Myocyte (in vitro differentiated cells): ENCODE measurements at places on chromosomes 2 and 18.

GRCh38 chr2:144421606-144422510 is 98.1 kb downstream of the ZEB2 start:
- DNase-seq, result no peak

GRCh38 chr2:57881998-57882888 is 164.4 kb upstream of the VRK2 start:
- peak; percentile 70 for DNase-seq

- DNase-seq, result no peak
Measured at GRCh38 chr2:239519089-239519920, 118.5 kb upstream of the HDAC4 start.

DNA sequence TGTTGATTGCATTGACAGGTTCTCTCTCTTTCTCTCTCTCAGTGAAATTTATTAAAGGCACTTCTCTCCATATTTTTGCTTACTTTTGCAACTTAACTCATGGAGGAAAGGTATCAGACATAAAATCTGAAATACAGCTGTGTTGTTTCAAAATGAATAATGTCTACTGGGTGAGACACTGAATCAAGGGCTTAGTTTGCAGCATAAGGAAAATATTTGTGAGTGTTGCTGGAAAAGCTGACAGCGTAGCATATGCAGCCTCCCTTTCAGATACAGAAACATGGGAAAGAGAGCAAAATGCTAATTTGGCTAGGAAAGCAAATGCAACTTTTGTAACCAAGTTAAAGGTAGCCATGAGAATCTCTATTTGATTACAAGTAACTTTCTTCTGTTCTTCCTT is 81.5 kb upstream of the COL3A1 start:
- DNase-seq, result no peak

- no peak for DNase-seq
Measured at GRCh38 chr2:179939259-179939658, 67.8 kb downstream of the CWC22 start.

GRCh38 chr2:13616059-13616458 is 899.3 kb downstream of the TRIB2 start:
- no peak for DNase-seq

DNA sequence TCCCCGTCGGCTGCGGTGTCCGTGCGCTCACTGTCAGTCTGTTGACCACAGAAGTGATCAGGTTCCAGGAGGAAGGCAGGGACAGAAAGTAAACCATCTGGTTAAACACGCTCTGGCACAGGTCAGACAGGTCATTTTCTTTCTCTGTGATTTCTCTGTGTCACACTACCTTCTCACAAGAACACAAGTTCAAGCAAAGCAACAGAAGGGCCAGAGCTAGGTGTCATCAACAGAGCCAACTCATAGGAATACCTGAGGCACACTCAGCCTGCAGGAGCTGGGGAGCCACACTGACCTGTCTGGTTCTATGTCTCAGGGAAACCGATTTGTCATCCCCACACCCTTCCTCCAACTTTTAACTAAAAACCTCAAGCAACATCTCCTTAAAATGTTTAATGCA is 115.1 kb upstream of the ZBTB14 start:
- no peak for DNase-seq

- peak; percentile 50 for DNase-seq
Measured at GRCh38 chr18:47100212-47100831, 50.0 kb downstream of the HDHD2 start.

DNA sequence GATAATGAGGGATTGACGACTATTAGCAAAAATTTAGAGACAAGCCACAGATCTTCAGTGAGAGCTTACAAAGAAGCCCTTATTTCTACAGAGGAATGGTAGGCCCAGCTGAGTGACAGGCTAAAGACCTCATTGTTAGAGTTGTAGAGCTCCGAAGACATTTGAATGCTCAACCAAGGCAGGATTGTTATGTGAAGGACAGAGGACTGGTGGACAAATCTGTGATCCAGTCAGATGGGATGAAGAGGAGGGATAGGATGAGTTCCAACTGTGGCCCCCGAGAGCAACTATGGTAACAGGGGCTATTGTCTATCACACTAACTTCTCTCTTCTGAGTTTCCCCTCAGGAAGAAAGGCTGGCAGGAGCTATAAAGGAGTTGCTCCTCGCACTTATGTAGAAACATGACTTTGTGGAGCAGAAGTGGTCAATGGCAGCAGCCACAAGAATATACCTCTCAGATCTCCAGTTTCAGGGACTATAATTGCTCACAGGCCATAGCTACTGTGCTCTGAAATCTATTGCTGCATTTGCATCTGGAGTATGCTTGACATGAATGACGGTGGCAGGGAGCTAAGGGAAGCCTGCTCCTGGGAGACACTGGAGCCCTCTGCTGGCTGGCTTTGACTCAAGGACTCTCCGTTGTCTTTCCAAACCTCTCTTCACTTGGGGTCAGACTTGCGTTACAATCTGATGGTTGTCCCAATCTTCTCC is 50.3 kb upstream of the GREB1L start:
- DNase-seq, result peak; percentile 71

DNA sequence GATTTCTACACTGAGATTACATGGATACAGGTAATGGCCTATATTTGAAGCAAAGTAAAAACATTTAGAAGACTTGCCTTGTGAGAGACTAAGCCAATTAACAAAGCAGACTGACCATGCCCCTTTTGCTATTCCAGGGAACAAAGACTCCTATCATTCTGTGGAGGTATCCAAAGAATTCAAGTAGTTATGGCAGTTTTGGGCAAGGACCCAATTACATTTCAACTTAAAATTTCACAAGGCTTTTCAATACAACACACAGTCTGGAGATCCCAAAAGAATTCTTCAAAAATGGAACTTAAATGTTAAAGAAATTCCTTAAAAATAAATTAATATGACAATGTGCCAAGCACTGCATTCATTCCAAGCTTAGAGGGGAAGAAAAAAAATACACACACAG is 109.2 kb upstream of the CHRNA1 start:
- DNase-seq, result no peak

DNA sequence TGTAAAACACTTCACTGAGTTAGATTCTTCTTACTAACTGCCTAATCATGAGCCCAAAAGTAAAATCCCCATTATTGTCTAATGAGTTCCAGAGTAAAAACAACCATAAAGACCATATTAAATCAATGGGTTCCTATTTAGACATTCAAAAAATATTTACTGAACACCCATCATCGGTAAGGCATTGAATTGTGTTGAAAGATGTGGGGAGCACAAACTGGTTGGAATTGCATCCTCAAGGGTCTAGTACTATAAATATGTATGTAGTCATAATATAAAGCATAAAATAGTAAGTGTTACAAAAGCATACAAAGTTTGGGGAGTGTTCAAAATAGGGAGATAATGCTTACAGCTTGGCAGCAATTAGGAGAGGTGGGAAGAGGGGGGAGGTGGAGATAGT is 3.0 kb upstream of the MARCHF4 start:
- DNase-seq, result no peak

DNA sequence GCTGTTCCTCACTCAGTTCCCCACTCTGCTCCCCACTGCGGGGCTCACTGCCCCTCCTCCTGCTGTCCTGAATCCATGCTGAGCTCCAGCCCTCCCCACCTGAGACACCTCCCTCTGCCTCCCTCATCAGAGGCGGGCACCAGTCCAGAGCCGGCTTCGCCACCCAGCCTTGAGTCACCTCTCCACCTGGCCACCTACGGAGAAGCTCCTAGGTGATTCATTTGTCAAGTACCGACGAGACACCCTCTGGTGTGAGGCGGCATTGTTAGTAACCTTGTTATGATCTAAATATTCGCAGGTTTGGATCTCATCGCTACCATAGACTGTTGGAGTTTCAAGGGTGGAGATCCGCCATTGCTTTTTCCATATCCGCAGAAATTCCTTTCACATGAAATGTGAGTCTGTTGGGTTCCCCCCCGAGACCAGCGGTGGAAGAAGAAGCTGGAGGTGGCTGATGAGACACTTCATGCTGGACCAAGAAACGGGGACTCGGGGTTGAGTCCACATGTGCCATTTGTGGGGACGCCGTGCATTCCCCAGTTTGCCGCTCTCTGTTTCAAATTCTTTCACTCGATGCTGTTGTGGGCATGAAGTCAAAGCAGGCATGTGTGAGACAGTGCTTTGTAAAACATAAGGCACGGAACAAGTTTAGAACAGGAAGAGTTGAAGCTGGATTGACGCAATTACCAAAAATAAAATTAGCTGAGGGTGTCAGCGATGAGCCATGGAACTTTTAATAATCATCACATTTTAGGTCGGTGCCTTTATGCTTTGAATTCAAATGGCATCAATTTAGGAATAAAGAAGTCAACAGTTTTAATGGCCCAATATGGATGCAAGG is 259.8 kb upstream of the HDAC4 start:
- DNase-seq, result no peak

- DNase-seq, result no peak
Measured at GRCh38 chr2:37885329-37885993, 39.6 kb upstream of the RMDN2 start.

- peak; percentile 0 for DNase-seq
Measured at GRCh38 chr2:124264551-124265091, 239.5 kb downstream of the CNTNAP5 start.

DNA sequence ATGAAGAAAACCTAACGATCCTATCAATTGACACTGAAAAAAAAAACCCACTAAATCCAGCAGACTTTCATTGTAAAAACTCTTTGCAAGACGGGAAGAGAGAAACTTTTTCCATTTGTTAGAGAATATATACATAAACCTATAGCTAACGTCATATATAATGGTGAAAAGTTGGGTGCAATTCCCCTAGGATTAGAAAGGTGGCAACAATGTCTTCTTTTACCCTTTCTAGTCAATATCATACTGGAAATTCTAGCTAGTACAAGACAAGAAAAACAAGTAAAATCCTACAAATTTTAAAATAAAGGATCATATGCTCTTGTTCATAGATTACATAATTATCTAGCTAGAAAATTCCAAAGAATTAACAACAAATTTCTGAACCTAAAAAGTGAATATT is 1596.5 kb upstream of the LRRTM1 start:
- DNase-seq, result no peak

GRCh38 chr18:72180689-72181088 is 363.5 kb downstream of the CBLN2 start:
- no peak for DNase-seq

DNA sequence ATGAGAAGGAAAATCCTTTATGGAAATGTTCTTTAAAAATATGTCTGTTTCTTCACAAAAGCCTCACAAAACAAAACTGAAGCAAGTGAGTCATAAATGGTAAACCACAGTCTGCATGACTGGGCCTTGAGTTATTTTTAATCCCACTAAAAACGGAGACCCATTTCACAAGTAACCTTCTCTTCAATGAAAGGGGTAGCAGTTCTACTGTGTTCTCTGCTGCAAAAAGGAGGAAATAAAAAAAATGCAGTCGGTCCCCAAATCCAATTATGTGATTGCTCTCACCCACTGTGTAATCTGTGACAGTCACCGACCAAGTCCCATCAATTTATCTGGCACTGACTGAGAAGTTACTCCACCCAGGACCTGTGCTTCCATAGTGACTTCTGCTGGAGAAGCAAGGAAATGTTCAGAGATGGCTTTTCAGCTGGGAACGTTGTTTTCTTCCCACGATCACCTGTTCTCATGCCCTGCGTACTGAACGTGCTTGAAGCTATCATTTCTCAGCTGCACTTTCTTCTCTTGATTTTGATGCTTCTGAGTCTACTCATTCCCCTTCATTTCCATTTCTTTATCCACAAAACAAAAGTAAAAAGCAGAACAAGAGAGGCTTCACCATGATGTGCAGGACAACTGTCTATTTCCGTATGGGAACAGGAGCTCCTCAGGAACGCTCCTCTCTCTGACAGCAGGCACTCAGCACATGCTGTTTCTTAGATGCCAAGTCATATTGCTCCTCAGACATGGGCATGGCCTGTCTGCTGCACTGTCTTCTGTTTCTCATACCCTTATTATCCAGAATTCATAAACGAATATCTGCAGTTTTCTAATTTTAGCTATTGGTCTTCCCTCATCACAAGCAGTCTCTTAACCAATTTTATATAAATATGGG is 80.0 kb upstream of the TMEM200C start:
- DNase-seq, result no peak

DNA sequence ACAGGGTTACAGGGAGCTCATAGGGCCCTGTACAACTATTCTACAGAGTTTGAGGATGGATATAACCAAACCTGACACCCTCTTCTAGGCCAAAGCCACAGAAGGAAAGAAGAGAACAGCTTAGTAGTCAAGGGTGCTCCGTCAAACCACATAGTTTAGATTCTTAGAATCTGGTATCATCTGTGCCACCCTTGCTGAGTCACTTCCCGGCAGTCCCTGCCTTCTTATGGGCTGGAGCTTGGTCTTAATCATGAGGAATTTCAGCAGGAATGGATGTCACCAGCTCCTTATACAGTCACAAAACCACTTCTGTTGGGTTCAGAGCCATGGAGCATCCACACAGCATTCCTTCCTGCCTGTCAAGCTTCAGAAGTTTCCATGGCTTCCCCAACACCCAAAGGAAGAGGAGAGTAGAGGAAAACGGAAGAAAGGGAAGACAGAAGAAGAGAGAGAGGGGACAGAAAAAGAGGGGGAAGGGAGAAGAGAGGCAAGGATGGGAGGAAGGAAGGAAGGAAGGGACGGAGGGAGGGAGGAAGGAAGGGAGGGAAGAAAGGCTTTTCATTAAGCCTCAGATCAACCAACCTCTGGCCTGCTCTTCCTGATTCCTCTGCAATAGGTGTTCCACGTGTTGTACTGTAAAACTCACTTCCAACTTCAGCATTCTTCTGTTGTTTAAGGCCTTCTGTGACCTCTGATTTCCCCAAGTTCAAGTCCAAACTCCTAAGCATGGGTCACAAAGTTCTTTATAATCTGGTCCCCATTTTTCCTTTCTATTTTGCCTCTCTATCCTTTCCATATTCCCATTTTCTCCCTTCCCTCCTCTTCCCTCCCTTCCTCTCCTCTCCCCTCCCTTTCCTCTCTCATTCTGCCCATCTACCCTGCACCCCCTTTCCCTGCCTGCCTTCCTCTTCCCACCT is 246.1 kb upstream of the TNP1 start:
- peak; percentile 93 for DNase-seq

DNA sequence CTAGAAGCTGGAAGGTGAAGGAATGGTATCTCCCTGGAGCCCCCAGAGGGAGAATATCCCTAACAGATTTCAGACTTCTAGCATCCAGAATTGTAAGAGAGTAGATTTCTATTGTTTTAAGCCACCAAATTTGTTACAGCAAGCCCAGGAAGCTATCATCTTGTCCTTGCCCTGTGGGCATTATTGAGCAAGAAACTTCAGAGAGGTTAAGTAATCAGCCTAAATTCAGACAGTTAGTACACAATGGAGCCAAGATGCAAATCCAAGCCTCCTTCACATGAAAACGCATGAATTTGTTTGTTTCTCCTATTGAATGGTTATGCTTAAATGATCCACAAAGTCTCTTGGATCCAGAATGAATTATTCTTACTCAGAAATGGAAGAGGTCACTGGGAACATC is 55.2 kb upstream of the TRIB2 start:
- DNase-seq, result no peak

- no peak for DNase-seq
Measured at GRCh38 chr2:64987956-64988419, 1.2 kb upstream of the SLC1A4 start.

GRCh38 chr2:80822999-80823398 is 518.4 kb upstream of the LRRTM1 start:
- no peak for DNase-seq

GRCh38 chr2:2101924-2102323 is 229.2 kb downstream of the MYT1L start:
- DNase-seq, result no peak
